Inflammatory macrophage treated with lipopolysaccharide for 1 hour (primary cell): ENCODE measurements at places on chromosomes 5 and 9.
A peak's percentile ranks its signal among the peaks of the same experiment; 100 is the strongest.

- no peak for DNase-seq
Observed at GRCh38 chr9:116193636-116194035, 40.0 kb downstream of the PAPPA start.

DNA sequence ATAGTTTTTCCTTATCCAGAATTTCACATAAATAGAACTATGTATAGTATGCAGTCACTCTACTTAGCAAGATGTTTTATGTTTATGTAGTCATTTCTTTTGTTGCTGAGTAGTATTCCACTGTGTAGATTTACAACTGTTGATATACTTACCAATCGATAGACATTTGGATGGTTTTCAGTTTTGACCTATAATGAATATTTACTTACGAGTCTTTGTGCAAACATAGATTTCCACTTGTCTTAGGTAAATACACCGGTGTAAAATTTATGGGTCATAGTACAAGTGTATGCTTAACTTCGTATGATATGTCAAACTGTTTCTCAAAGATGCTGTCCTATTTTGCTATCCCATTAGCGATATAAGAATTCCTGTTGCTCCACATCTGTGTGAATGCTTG is 19.7 kb upstream of the OR2K2 start:
- DNase-seq: no peak

- no peak for DNase-seq
Observed at GRCh38 chr5:72785801-72786200, 30.7 kb upstream of the TNPO1 start.

- no peak for DNase-seq
Observed at GRCh38 chr9:109843641-109844040, 63.6 kb downstream of the PALM2AKAP2 start.

- no peak for DNase-seq
Observed at GRCh38 chr5:67748165-67748690, 467.3 kb upstream of the PIK3R1 start.

DNA sequence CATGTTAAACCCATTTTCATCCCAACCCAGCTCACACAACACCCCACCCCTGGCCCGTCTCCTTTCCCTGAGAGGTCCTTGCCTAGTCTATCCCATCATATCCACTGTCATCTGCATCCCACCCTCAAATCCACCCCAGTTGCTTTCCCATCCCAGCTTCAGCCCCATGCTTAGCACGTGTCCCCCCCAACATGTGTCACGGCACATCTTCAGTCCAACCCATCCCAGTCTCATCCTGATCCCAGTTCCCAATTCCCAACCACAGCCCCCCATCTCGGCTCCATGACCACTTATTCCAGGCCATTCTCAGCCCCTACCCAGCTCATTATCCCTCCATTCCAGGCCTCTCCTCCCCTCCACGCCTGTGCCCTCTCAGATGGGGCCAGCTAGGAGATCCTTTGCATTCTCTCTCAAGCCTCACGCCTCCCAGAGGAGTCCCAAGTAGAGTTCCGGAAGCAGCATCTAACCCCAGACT is 605 bp upstream of the DBN1 start:
- no peak for DNase-seq

GRCh38 chr9:18745710-18746109 is 271.8 kb downstream of the ADAMTSL1 start:
- DNase-seq: no peak

DNA sequence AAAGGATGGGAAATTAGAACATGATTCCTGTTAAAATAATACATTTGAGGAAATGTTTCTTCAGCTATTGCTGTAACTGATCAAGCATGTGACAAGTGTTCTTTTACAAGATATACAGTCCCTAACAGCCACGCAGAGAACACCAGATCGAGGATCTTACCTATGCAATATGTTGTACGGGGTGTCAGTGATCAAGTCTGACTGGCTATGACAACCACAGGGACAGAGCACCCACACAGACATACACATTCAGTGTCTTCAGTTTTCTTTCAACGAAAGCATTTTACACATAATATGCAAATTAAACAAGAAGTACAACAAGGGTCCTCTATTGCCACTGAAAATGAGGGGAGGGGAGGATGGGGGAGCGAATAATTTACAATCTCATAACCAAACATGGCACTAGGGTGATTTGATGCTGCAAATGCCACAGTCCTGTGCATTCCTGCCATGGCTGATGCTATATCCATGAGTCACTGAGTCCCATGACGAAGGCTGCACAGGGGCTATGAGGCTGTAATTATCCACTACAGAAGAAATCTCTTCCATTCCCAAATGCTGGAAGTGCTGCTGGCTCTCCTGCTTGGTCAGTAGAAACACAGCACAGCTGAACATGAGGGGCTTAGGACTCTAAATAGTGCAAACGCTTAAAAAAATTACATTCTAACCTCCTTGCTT is 118.2 kb downstream of the KLHL3 start:
- no peak for DNase-seq

- no peak for DNase-seq
Observed at GRCh38 chr5:86482008-86482407, 135.7 kb upstream of the COX7C start.

GRCh38 chr9:13665418-13666066 is 386.1 kb upstream of the MPDZ start:
- no peak for DNase-seq

DNA sequence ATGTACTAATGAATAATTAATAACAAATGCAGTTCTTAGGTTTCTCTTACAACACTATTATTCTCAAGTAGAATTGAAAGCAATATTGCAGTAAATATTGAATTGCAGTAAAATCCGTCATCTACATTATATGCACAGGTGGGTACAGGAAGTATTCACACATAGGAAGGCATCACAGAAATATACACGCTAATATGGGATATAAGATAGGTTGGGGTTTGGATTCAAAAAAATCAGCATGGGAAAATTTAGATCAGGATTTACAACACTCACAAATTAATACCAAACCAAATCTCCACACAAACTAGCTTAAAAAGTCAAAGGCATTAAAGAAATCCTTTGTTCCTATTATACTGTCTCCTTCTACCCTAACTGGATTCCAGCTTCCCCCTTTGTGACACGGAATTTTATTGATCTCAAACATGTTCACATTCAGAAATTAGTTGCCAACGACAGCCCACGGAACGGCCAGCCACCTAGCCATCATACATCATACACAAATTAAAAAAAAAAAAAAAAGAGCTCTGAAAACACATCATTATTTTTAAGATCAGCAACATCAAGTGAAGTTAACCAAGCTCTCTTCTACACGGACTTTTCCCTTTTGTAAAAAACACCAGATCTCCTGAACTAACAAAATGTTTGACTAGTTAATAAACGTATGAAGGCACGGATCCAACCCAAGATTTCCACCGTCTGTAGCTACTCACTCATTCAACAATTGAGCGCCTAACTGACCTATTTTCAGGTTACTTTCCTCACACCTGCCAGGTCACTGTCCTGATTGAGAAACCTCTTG is 2.2 kb downstream of the NR6A1 start:
- DNase-seq: no peak

- DNase-seq: no peak
Observed at GRCh38 chr9:129442803-129443511, 177.9 kb downstream of the C9orf50 start.

DNA sequence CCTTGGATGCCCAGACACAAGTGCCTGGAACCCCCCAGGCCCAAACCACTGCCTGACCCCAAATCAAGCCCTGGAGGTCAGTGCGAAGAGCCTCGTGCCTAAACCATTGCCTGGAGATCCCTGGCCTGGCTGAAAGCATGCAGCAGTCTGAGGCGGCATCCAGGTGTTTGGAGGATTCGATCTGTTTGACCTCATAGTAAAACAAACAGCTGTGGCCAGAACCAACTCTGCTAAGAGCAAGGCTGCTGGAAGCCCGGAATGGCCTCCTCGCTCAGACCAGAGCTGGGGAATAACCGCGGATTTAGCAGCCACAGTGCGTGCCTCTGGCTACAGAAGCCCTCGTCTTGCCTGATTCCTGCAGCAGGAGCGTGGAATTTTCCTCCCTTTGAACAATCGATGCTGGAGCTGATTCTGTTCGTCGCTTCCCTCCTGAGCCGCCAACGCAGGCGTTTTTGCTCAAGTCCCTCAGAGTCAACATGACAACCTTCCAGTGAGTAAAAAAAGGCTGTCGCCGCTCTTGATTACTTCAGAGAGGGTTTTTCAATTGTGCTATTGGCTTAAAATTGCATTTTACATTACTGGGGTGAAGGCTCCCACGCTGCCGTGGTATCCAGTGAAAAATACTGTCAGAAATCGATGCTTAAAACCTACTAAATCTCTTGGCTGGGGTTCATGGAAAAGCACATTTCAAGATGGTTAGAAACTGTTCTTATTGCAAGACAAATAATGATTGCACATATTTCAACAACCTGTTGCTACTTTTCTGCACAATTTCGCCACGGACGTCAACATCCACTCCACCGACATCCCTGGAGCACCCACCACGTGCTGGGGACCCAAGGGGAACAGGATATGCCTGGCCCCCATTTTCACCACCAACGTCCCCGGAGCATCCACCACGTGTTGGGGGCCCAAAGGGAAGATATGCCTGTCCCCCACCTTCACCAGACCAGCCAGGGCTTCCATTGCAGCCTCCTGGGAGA is 190.0 kb downstream of the OLFM1 start:
- no peak for DNase-seq

GRCh38 chr9:71515626-71516025 is 252.7 kb downstream of the CEMIP2 start:
- DNase-seq: no peak

DNA sequence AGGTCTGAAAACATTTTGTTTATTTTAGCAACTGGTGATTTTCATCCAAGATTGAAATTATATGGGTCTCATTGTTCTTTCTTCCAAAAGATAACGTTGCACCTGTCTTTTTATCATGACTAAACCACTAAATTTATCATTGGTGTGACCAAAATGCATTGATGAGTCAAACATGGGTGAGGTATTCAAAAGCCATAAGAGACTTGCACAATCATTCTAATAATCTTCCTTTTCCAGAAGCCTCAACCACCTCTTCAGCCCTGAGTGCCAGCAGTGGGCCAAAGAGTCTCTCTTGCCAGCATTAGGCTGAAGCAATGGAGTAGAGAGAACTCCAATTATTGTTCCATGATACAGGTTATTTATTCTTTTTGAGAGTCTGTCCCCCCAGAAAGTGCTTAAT is 198.9 kb downstream of the LURAP1L start:
- no peak for DNase-seq

DNA sequence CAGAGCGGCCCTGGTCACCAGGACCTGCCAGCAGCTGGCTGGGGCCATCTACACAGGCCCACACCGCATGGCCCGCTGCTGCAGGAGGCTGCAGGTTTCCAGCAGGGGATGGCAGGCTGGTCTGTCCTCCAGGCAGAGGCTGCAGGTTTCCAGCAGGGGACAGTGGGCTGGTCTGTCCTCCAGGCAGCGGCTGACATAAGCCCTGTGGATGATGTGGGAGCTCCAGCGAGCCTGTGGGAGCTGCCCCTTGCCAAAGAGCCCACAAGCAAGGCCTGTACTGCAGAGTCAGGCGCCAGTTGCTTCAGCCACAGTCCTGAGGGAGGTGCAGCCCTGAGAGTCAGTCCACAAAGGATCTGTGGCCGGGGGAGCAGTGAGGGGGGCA is 18.5 kb downstream of the TPPP start:
- DNase-seq: no peak

DNA sequence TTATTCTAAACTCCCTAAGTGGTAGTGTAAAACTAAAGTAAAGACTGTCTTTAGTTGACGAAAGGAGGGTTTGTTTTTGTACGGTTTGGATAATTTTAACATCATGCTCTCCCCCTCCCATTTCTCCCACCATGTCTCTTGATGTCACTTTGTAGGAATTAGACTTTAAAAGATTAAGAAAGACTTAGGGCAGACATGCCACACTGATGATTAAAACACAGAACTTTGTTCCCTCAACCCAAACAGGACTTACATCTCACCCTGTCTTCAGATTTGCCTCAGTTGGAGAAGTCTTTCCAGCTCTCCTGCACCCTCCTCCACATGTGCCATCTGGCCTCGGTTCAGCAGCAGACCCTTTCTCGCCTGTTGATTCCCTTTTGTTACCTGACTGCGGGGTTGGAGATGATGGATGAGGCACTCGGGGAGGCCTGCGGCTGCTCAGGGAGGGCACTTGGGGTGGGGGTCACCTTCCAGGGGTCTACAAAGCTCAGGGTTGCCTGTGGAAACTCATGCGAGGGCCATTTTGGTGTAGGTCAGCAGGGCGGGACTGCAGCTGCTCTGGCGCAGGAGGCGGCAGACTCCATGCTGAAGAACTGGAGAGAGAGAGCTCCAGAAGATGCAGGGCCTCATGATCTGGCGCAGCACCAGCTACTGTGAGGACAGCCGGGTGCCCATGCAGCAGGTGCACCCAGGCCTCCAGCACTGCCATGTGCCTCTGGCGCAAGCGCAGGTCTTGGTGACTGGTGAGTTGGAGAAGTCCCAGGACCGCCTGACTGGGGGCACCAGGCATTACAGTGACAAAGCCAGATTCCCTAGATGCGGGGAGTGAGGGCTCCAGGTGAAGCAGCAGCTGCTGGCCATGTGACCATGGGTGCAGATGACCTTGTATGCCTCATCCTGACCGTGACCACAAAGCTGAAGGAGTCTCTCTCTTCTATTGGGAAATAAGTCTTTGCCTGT is 24.5 kb upstream of the EXOC3 start:
- DNase-seq: no peak

- DNase-seq: no peak
Observed at GRCh38 chr5:34996261-34996660, 51.5 kb downstream of the AGXT2 start.

GRCh38 chr5:110940136-110940535 is 131.4 kb upstream of the TSLP start:
- DNase-seq: no peak

DNA sequence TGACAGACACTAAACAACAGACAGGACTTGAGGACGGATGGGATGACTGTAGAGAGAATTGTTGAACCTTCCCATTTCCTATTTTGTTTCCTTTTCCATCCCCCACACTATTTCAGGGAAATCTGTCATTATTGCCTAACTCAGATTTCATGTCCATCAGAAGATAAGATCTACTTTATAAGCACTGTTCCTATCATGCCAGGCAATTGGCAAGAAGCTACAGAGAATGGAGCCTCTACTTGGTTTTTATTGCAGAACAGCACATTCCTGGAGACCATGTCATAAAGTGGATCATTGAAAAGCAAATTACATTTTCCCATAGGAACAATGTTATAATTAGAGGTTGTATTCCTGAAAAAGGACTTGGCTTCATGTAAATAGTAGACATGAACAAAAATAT is 173.7 kb upstream of the KIF2A start:
- no peak for DNase-seq

- DNase-seq: peak; percentile 71
Observed at GRCh38 chr5:157113002-157113401, 4.2 kb upstream of the HAVCR2 start.

DNA sequence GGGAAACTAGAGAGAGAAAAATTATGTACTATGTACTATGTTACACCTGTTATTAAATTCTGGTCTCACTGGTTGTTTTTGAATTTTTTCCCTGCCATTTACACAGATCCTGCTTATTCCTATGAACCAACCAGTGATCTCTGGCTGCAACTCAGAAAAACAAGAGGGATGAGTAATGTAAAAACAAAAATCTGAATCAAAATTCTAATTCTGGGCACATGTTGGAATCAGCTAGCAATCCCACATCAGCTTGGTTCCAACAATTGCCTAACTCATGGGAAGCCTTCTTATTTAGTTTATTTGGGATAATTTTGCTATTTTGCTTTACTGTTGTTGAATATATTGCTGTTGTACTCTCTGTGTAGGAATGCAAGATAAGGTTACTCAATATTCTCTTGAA is 78.3 kb downstream of the PLK2 start:
- no peak for DNase-seq

GRCh38 chr5:17477573-17478265 is 20.3 kb upstream of the TAF11L2 start:
- no peak for DNase-seq

- no peak for DNase-seq
Observed at GRCh38 chr9:95103871-95104580, 213.5 kb downstream of the FANCC start.
